Right lung (tissue), 10 donors: ENCODE measurements at places on chromosomes 3 and 15. TPM values are rescaled to one million over a fixed set of nuclear protein-coding genes. Genes with fewer than 3 reads are reported as not detected.

TRPM1 gene
- not detected for polyA plus RNA-seq

DPPA2 gene
- not detected for polyA plus RNA-seq

QRICH1 gene
- 73.2 TPM for polyA plus RNA-seq

- DNase-seq = no peak
Measured at GRCh38 chr3:152292366-152292765, 23.6 kb downstream of the MBNL1 start.

- DNase-seq = no peak
Measured at GRCh38 chr3:60154011-60154410, 1097.2 kb downstream of the FHIT start.

DNA sequence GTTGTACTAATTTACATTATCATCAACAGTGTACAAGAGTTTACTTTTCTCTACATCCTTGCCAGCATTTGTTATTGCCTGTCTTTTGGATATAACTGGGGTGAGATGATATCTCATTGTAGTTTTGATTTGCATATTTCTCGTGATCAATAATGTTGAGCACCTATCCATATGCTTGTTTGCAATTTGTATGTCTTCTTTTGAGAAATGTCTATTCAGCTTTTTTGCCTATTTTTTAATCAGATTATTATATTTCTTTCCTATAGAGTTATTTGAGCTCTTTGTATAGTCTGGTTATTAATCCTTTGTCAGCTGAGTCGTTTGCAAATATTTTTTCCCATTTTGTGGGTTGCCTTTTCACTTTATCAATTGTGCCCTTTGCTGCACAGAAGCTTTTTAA lies 540.8 kb upstream of the SGO1 start:
- DNase-seq = no peak

DNA sequence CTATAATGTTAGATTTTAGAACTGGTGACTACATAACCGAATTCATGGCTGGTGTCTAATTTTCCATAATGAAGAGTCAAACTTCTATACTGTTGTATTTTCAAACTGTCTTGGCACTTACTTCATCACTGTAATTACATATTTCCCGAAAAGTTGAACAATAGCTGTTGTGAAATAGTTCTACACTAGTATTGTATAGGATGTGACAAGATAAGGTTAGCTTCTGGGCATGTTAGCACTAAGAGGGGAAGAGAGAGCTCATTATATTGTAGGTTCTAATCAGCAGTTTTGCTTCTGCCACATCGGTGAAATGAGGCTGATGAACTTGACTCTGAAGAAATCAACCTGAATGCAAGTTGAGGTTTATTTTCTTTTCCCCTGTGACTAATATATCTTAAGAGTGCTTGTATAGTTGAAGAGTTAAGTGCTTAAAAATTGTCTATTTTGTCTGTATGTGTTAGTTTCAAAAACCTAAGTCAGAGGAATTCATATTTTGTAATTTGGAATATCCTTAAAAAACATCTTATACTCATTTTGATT lies 8.9 kb downstream of the GYG1 start:
- DNase-seq = no peak

GRCh38 chr3:134579141-134579665 lies 71.6 kb downstream of the KY start:
- no peak for DNase-seq

DNA sequence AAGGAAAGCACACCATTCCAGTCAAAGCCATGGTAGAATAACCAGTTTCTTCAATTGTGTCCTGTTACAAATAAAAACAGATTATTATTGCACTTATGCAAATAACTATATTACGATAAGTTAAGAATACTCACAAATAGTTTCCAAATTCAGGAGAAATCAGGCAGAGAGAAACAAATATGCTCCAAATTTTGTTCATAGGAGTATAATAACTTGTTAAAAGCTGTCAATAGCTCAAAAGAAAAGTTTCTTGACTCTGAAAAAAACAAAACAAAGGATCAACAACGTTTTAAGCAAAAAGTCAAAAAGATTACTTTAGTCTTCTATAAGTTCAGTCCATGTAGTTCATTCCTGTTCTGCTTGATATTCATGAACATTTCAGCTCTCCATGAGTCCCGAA lies 59.7 kb upstream of the BDH1 start:
- DNase-seq = no peak
